Heart right ventricle (tissue), 16 donors: ENCODE measurements at places on chromosomes 3 and 15. TPM values are rescaled to one million over a fixed set of nuclear protein-coding genes. Genes with fewer than 3 reads are reported as not detected.

GRCh38 chr15:31563421-31563820 lies 236.8 kb downstream of the KLF13 start:
- no peaks in the 10 kb centered on the region for H3K36me3 ChIP-seq
- DNase-seq = no peak
- H3K4me3 ChIP-seq = no peak overlapping the region
- no peaks in the 10 kb centered on the region for H3K4me1 ChIP-seq
- no peaks in the 10 kb centered on the region for H3K27me3 ChIP-seq

DNA sequence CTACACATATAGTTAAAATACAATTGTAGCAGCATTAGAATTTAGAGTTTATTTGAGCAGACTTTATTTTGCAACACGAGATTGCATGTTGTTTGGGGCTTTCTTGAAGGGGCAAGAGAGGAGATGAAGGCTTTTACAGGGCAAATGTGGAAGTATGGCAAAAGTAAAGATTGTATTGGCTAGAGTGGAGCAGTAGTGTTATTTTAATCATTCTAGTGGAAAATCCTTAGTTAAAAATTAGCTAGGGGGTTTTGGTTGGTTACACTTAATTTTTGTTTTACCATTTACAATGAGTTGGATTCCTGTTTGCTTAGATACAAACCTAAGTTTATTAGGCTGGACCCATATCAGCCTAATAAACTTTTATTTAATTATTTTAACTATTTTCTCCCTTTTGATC lies 4.6 kb downstream of the OR5H15 start:
- H3K4me1 ChIP-seq = no peaks in the 10 kb centered on the region
- H3K36me3 ChIP-seq = no peaks in the 10 kb centered on the region
- H3K4me3 ChIP-seq = no peak overlapping the region
- no peak for DNase-seq

DNA sequence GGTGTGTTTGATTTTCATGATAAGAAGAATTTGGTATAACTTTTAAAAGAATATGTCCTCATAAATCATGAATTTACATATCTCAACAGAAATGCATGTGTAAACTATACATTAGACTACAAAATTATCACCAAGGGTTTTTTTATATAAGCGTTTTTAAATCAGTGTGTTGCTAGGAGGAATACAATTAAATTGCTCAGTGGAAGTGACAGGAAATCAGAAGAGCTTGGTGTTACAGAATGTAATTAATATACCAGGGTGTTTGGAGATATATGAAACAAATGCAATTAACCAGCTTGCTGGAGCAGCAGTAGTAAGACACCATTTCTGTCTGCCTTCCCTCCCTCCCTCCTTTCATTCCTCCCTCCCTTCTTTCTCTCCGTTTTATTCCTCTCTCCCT lies 2.4 kb downstream of the ROBO2 start:
- no peak for DNase-seq
- H3K27ac ChIP-seq = no peak overlapping the region
- peaks cover 58% of the 10 kb centered on the region for H3K27me3 ChIP-seq
- H3K4me3 ChIP-seq = no peak overlapping the region
- no peaks in the 10 kb centered on the region for H3K36me3 ChIP-seq

DNA sequence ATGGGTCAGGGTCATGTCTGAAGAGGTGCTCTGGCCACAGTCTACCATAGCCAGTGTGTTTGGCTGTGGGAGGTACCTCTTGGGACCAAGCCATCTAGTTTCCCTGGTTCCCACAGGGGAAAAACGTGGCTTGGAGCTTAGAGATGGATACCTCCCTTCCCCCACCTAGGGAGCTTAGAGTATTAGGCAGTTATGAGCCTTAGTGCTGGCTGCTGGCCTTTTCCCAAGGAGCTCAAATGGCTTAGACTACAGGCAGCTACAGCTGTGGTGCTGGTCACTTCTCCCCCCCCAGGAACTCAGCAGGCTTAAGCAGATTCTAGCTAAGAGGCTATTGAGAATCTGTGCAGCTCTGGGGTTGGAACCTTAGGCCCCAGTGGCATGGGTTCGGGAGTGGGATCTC lies 591.2 kb downstream of the NSUN3 start:
- H3K4me3 ChIP-seq = no peak overlapping the region
- no peak for DNase-seq
- H3K27me3 ChIP-seq = no peaks in the 10 kb centered on the region
- H3K4me1 ChIP-seq = no peaks in the 10 kb centered on the region

Gene SCAANT1
- total RNA-seq = not detected

DNA sequence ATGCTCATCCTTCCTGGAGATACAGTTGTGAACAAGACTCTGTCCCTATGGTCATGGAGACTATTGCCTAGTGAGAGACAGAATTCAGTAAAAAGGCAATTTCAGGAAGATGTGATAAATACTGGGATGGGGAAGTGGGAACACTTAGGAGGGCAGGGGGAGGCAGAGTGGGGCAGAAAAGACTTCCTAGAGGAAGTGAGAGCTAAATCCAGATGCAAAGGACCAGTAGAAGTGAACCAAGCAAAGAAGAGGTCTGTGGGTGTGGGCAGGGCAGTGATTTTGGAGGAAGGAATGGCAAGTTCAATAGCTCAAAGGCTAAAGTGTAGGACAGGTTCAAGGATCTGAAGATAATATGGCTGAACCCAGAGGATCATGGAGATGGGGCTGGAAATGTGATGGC lies 68.9 kb downstream of the CD200R1L start:
- H3K36me3 ChIP-seq = no peaks in the 10 kb centered on the region
- H3K4me3 ChIP-seq = no peak overlapping the region
- H3K4me1 ChIP-seq = peaks cover 21% of the 10 kb centered on the region
- DNase-seq = no peak

DNA sequence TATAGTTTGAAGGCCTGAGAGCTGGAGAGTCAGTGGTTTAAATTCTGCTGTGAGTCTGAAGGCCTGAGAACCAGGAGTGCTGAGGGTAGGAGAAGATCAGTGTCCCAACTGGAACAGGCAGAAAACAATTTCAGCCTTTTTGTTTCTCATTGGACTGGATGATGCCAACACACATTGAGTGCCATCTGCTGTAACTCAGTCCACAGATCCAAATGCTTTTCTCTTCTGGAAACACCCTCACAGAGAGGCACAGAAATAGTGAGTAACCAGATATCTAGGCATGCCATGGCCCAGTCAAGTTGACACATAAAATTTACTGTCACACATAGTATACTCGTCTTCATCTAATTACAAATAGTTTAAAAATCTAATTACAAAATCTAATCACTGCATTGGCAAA lies 100.8 kb downstream of the NEO1 start:
- H3K27me3 ChIP-seq = no peaks in the 10 kb centered on the region
- no peaks in the 10 kb centered on the region for H3K4me1 ChIP-seq
- no peak overlapping the region for H3K4me3 ChIP-seq
- no peak overlapping the region for H3K27ac ChIP-seq

Gene IL17RB
- total RNA-seq = 0.93 TPM

DNA sequence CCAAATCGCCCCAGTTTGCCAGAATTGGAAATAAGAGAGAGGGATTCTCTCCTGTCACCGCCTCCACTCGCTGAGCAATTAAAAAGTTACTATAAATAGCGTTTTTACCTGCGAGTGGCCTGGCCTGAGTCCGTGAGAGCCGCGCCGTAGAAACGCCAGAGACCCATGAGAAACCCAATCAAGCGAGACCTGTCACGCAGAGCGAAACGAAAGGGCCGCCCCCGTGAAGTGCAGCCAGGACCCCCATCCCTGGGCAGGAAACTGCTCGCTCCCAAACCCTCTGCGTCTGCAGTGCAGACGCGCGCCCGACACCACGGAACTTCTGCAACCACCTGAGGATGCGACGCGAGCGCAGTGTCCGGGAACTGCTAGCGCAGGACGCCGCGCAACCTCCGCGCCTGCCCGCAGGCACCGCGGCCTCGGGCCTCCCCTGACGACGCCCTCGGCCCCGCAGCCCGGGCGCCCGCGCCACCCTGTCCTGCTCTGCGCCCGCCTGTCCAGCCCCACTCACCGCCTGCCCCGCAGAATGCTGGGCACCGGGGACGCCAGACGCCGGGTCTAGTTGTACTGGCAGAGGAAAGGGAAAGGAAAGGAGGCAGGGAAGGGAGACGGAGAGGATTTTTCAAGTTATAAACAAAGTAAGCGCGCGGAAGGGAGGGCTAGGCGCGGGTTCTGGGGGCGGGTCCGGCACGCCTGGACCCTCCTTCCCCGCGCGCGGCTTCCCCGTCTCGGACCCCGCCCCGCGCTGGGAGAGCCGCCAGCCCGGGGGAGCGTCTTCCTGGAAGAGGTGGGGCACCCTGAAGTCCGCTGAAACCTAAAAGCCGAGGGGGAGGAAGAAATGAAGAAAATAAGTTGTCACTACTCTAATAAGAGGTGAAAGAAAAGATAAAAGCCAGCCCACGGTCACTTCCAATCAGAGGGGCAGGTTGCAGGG lies at the start of gene PLSCR4:
PLSCR4 (minus strand) TSS at position 657 of the 934 bp plus-strand sequence. CDS start 29,034 bp downstream, outside the sequence.
- peak; percentile 87 for DNase-seq
- H3K4me3 ChIP-seq = peak within 1 kb of the TSS; percentile 68
- no peaks in the 10 kb centered on the region for H3K27me3 ChIP-seq
- H3K36me3 ChIP-seq = no peaks in the 10 kb centered on the region
- peak within 1 kb of the TSS; percentile 88 for H3K27ac ChIP-seq

DNA sequence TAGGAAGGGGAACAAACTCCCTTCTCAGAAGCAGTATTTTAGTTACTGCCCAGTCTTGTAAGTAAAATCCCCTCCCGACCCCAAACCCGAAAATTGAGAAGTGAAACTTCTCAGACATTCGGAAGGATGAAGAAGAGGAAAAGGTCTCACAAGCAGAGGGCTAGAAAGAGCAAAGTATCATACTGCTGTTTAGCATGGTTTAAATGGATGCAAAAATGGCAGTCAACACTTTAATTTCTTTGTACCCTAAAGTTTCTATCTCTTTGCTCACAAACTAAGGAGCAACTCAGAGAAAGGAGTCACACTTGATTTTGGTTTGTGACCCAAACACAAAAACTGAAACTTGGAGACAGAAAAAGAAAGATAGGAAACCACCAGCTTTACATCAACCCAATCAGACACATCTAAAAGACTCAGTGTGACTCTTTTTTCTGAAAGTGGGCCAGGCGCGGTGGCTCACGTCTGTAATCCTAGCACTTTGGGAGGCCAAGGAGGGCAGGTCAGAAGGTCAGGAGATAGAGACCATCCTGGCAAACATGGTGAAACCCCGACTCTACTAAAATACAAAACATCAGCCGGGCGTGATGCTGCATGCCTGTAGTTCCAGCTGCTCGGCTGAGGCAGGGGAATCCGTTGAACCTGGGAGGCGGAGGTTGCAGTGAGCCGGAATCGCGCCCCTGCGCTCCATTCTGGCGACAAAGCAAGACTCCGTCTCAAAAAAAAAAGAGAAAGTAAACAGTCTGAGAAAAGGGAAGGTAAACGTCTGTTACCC lies 63.2 kb upstream of the ATP11B start:
- no peak overlapping the region for H3K4me3 ChIP-seq
- H3K4me1 ChIP-seq = peaks cover 5% of the 10 kb centered on the region
- H3K27ac ChIP-seq = no peak overlapping the region
- no peaks in the 10 kb centered on the region for H3K36me3 ChIP-seq
